Suprapubic skin (tissue), 4 donors: ENCODE measurements at places on chromosomes 2 and 18.

GRCh38 chr2:128494640-128495321 is 176.1 kb upstream of the HS6ST1 start:
- DNase-seq: no peak

- DNase-seq: no peak
These were observed 23.8 kb downstream of the THAP4 start for GRCh38 chr2:241613017-241613780.

DNA sequence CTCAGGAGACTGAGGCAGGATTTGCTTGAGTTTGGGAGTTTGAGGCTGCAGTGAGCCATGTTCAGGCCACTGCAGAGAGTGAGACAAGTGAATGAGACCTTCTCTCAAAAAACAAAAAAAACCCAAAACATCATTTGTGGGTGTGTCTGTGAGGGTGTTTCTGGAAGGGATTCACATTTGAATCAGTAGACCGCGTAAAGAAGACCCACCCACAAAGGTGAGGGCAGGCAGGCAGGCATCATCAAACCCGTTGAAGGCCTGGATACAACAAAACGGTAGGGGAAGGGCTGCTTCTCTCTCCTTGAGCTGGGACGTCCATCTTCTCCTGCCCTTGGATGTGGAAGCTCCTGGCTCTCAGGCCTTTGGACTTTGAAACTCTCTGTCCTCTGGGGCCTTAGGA is 25.4 kb downstream of the CDKL4 start:
- DNase-seq: no peak

- DNase-seq: no peak
These were observed 1452.2 kb upstream of the ACVR2A start for GRCh38 chr2:146392631-146393030.

DNA sequence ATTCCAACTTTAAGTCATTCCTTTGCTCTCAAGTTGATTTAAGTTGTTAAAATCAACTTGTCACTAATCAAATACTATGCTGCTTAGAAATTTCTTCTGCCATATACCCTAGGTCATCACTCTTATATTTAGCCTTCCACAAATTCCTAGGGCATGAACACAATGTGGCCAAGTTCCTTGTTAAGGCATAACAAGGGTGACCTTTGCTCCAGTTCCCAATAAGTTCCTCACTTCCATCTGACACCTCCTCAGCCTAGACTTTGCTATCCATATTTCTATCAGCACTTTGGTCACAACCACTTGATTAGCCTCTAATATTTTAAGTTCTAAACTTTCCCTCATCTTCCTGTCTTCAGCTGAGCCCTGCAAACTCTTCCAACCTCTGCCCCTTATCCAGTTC is 9.9 kb upstream of the TMEM37 start:
- DNase-seq: no peak

- DNase-seq: no peak
These were observed 38.3 kb downstream of the MRPS9 start for GRCh38 chr2:105076121-105076520.
